Aorta (tissue), 5 donors: ENCODE measurements at places on chromosomes 6 and 20.

DNA sequence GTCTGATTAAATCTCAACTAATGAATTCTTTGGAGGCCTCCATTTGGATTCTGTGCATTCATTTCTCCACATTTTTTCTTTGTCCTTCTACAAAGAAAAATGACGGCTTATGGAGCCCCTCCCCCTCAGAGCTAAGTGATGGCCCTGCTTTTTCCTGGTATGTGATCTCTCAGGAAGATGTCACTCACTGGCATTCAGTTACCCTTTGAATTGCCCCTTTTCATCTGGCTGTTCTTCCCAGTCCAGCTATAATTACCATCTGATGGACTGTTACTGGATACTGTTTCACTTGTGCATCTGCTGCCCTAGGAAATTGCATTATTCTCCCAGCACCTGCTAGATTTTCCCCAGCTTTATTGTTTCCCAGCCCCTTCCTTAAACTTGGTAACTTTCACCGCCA, 151.9 kb downstream of the CFAP61 start:
- no peaks in the 10 kb centered on the region for H3K36me3 ChIP-seq
- H3K4me1 ChIP-seq = no peaks in the 10 kb centered on the region
- no peak overlapping the region for H3K27ac ChIP-seq
- no peak for DNase-seq
- H3K27me3 ChIP-seq = no peaks in the 10 kb centered on the region

GRCh38 chr20:50253101-50253500, 62.5 kb downstream of the CEBPB start:
- DNase-seq = no peak
- no peak overlapping the region for H3K27ac ChIP-seq
- H3K4me1 ChIP-seq = no peaks in the 10 kb centered on the region
- no peak overlapping the region for H3K4me3 ChIP-seq
- no peaks in the 10 kb centered on the region for H3K27me3 ChIP-seq

DNA sequence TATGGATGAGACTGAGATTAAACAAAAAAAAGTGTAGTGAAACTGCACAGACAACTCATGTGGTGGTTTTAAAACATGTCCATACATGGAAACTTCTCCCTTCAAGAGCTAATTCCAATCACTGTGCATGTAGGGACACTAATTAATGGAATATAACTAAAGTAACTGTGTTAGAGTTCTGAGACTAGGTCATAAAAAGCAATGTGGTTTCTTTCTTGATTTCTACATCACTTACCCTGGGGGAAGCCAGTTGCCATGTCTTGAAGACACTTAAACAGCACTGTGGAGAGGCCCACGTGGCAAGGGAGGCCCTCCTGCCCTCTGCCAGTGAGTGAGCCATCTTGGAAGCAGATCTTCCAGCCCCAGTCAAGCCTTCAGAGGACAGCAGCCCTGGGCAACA, 118.2 kb upstream of the DST start:
- H3K36me3 ChIP-seq = no peaks in the 10 kb centered on the region
- H3K4me1 ChIP-seq = peaks cover 6% of the 10 kb centered on the region
- H3K4me3 ChIP-seq = no peak overlapping the region
- no peaks in the 10 kb centered on the region for H3K27me3 ChIP-seq

DNA sequence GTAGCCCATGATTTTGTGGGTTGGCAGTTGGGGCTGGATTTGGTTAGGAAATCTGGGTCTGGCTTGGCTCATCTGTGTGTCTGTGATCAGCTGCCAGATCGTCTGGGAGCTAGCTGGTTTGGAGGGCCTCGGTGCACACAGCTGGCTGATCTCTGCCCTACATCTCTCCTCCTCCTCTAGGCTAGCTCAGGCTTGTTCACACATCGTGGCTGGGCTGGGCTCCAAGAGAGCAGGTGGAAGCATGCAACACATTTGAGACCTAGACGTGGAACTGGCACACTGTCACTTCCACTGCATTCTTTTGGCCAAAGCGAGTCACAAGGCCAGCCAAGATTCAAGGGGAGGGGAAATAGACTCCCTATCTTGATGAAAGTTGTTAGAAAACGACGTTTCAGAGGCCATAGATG, 15.9 kb downstream of the NDUFAF5 start:
- no peak overlapping the region for H3K4me3 ChIP-seq
- no peaks in the 10 kb centered on the region for H3K27me3 ChIP-seq
- no peak overlapping the region for H3K27ac ChIP-seq
- no peaks in the 10 kb centered on the region for H3K4me1 ChIP-seq

- DNase-seq = no peak
- H3K4me3 ChIP-seq = peak overlapping the region; percentile 73
- H3K27me3 ChIP-seq = no peaks in the 10 kb centered on the region
- H3K36me3 ChIP-seq = no peaks in the 10 kb centered on the region
- H3K4me1 ChIP-seq = no peaks in the 10 kb centered on the region
Observed at GRCh38 chr6:144007478-144008119, 460 bp downstream of the PLAGL1 start.

GRCh38 chr6:162631546-162631945, 96.0 kb downstream of the PRKN start:
- no peaks in the 10 kb centered on the region for H3K27me3 ChIP-seq
- no peak for DNase-seq
- H3K27ac ChIP-seq = no peak overlapping the region

DNA sequence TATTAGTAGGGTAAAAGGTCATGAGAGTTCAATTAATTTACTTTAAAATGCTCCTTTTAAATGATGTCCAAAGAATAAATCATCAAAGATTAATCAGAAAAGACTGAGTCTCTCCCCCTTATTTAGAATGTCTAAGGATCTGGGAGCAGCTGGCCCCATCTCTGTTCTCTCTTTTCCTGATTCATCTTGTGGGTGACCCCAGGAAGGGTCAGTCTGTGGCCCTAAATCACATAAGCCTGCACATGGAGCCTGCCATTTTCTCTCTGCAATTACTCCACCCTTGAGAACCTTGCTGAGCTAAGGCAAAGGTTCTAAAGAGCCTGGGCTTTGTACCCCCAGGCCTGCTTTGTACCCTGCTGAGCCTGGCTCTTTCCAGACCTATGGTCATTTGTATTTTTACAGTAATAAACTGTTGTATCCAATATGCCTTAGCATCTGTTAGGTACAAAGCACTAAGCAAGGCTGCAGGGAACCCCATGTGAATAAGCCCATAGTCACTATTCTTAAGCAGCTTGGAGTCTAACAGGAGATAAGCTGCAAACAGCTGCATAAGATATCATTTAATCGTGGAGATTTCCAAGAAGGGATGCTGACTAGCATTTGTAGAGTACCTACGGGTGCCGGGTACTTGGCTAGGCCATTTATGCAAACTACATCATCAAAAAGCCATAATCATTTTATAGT, 431.0 kb upstream of the MARCKS start:
- H3K4me3 ChIP-seq = no peak overlapping the region
- no peaks in the 10 kb centered on the region for H3K4me1 ChIP-seq

DNA sequence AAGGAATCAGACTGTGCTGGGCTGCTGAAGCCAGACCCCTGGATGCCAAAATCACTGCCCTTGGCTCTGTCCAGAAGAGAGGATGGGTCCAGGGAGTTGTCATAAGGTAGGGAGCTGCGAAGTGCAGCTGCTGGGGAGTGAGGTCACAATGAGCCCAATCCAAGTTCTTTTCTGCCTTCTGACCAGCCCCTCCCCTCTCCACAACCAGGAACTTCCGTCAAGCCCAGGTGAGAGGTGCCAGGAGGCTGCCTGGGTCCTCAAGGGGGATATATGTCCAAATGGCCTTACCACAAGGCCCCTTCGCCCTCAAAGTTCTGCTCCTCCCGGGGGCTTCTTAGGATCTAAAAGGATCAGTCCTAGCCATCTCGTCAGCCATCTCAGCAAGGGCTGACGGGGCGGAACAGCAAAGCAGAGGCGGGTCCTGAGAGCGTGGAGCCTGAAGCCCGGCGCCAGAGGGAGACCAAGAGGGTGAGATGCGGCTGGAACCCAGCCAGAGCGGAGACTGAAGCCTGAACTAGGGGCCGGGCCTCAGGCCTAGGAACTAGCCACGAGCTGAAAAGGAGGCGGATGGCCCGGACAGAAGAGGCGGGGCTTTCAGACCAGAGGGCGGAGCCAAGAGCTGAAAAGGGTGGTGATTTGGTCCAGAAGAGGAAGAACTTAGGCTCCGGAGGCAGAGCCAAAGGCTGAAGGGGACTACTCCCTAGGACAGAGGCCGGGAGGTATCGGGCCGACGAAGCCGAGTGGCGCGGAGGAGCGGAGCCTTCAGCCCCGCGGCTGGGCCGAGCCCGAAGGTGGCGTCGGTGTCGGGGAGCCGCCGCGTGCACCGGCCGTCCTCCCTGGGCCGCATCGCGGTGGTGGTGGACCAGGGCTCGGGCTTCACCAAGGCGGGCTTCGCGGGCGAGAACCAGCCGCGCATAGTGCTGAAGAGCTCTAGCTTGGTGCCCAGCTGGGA, at the start of gene ACTL10:
Gene ACTL10, plus strand, starts transcription at position 651 of the 952 bp plus-strand sequence. CDS start 555 bp downstream, outside the sequence.
- peak; percentile 99 for DNase-seq
- no peaks in the 10 kb centered on the region for H3K27me3 ChIP-seq
- H3K27ac ChIP-seq = no peak within 1 kb of the TSS
- peak within 1 kb of the TSS; percentile 28 for H3K4me3 ChIP-seq
- no peaks in the 10 kb centered on the region for H3K4me1 ChIP-seq

GRCh38 chr6:27684264-27685211, 211.6 kb upstream of the ZNF184 start:
- H3K27ac ChIP-seq = no peak overlapping the region
- no peak for DNase-seq
- no peaks in the 10 kb centered on the region for H3K27me3 ChIP-seq
- H3K4me3 ChIP-seq = no peak overlapping the region
- no peaks in the 10 kb centered on the region for H3K36me3 ChIP-seq

DNA sequence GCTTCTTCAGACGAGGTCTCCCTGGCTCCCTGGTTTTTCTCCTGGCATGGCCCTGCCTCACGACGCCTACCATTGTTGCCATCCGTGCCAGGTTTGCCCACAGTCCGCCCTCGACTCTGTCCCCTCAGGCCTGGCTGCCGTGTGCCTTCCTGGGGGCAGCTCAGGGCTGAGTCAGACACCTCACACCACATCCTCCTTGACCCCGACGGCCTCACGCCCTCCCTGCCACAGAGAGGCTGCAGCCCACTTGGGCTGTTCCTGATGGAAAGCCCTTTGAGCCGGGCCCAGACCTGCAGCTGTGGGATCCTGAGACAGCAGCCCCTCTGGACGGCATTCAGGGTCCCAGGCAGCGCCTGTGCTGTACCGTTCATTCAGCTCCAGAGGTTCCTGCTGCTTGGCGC, 108.3 kb downstream of the PSMB1 start:
- peak; percentile 55 for DNase-seq
- H3K27ac ChIP-seq = no peak overlapping the region
- H3K27me3 ChIP-seq = no peaks in the 10 kb centered on the region
- H3K4me3 ChIP-seq = no peak overlapping the region
- no peaks in the 10 kb centered on the region for H3K4me1 ChIP-seq

DNA sequence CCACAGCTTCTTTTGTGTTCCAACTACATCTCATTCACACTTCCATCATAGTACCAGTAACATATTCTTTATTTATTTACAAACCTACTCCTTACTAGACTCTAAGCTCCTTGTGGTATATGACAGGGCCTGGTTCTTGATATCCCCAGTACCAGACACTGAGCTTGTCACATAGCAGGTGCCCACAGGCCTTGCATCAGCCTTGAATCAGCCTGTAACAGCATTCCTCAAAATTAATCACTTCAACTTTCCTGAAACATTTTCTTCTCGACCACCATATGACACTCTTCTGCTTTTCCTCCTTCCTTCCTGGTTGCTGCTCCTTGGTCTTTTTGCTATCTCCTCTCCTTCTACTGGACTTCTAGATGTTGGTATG, 24.7 kb upstream of the SRPK1 start:
- no peak for DNase-seq
- no peak overlapping the region for H3K4me3 ChIP-seq
- no peak overlapping the region for H3K27ac ChIP-seq
- peaks cover 2% of the 10 kb centered on the region for H3K27me3 ChIP-seq
- no peaks in the 10 kb centered on the region for H3K4me1 ChIP-seq

DNA sequence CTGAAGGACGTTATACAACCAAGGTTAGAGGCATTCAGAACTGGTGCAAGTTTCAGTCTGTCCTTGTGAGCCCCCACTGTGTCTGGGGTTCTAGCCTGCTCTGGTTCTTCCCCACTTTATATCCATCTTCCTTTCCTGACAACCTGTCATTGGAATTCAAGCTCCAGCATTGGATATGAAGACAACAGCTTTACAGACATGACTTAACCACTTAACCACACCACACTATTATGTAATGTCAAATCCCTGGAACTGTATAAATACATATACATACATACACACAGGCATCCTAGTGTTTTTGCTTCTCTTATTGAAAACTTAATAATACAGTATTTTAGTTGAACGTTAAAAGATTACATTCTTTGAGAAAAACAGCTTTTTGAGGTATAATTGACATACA, 217.9 kb upstream of the SGK1 start:
- no peaks in the 10 kb centered on the region for H3K27me3 ChIP-seq
- H3K4me3 ChIP-seq = no peak overlapping the region
- H3K4me1 ChIP-seq = no peaks in the 10 kb centered on the region
- no peak overlapping the region for H3K27ac ChIP-seq
- no peaks in the 10 kb centered on the region for H3K36me3 ChIP-seq

GRCh38 chr6:89859744-89860143, 30.1 kb downstream of the CASP8AP2 start:
- no peak for DNase-seq
- peaks cover 6% of the 10 kb centered on the region for H3K36me3 ChIP-seq
- H3K27me3 ChIP-seq = no peaks in the 10 kb centered on the region
- H3K27ac ChIP-seq = no peak overlapping the region

DNA sequence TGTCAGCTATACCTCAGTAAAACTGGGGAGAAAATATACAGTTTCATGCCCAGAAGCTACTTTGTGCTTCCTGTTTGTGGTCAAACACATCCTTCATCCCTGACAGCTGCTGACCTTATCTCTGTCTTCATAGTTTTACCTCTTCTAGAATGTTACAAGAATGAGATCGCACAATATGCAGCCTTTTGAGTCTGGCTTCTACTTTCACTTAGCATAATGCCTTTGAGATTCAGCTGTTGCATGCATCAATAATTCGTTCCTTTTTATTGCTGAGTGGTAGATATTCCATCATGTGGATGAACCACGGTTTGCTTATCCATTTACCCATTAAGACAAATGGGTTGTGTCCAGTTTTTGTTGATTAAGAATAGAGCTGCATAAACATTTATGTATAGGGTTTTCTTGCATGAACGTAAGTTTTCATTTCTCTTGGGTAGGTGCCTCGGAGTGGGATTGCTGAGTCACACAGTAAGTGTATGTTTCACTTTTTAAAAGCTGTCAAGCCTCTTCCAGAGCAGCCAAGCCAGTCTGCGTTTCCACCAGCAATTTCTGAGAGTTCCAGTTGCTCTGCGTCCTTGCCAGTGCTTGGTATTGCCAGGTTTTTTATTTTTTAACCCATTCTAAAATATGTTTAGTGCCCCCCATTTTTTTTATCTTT, 86.6 kb upstream of the PAX1 start:
- DNase-seq = no peak
- H3K27me3 ChIP-seq = no peaks in the 10 kb centered on the region

DNA sequence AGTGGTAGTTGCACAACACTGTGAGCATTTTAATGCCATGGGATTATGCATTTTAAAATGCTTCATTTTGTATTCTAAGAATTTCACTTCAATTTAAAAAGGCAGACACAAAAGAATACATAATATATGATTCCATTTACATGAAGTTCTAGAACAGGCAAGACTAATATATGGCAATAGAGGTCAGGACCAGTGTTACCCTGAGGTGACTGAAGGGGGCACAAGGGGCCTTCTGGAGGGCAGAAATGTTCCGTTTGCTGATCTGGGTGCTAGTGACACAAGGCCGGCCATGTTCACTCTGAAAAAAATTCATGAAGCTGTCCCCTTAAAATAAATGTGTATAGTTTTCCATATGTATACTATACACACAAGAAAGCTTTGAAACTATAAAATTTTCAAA, 28.5 kb downstream of the TASP1 start:
- H3K27ac ChIP-seq = no peak overlapping the region
- no peaks in the 10 kb centered on the region for H3K27me3 ChIP-seq
- DNase-seq = no peak
- H3K36me3 ChIP-seq = no peaks in the 10 kb centered on the region
